ENCODE measurements at places on chromosomes 12 and 14. TPM values are rescaled to one million over a fixed set of nuclear protein-coding genes. Genes with fewer than 3 reads are reported as not detected.
A peak's percentile ranks its signal among the peaks of the same experiment; 100 is the strongest.

Gene GMPR2
- polyA plus RNA-seq, result 89.2 TPM

Gene SART3
- 28.5 TPM for polyA plus RNA-seq

Gene RPL10L
- not detected for polyA plus RNA-seq

Gene ADCY4
- not detected for polyA plus RNA-seq

Gene DHRS2
- 0.15 TPM for polyA plus RNA-seq

Gene PPP1R1A
- polyA plus RNA-seq, result not detected

Gene TAS2R20
- 0.62 TPM for polyA plus RNA-seq

Gene TAS2R43
- polyA plus RNA-seq, result not detected

Gene CD27
- polyA plus RNA-seq, result not detected

Gene OR6C2
- not detected for polyA plus RNA-seq

Gene DACT1
- 6.2 TPM for polyA plus RNA-seq

DNA sequence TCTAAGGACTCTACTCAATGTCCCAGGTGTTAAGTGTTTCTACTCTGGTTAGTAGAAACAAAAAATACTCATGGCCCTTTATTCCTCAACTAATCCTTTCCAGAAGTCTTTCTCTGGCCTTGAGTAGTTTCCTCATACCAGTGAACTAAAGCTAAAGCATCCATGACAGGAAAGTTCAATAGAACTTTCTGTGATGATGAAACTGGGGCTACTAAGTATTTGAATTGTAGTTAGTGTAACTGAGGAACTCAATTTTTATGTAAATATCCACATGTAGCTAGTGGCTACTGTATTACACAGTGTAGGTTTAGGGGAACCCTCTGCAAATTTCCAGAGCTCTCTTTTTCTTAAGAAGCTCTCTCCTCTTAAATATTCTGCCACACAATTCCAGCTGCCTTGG, 63.7 kb downstream of the R3HDM2 start:
- no peak for DNase-seq

GRCh38 chr14:33480071-33480886, 470.6 kb downstream of the EGLN3 start:
- DNase-seq, result no peak

GRCh38 chr12:118119449-118119879, 15.7 kb upstream of the VSIG10 start:
- DNase-seq, result no peak

GRCh38 chr12:114319422-114319821, 86.5 kb downstream of the TBX5 start:
- no peak for DNase-seq

DNA sequence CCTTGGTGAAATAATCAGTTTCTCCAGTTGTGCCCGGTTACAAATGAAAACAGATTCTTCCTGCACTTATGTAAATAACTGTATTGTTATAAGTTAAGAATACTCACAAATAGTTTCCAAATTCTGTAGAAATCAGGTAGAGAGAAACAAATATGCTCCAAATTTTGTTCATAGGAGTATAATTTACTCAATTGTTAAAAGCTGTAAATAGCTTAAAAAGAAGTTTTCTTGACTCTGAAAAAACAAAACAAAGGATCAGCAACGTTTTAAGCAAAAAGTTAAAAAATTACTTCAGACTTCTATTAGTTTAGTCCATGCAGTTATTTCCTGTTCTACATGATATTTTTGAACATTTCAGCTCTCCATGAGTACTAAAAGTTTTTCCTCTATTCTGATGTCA, 30.0 kb upstream of the SLC38A4 start:
- no peak for DNase-seq

DNA sequence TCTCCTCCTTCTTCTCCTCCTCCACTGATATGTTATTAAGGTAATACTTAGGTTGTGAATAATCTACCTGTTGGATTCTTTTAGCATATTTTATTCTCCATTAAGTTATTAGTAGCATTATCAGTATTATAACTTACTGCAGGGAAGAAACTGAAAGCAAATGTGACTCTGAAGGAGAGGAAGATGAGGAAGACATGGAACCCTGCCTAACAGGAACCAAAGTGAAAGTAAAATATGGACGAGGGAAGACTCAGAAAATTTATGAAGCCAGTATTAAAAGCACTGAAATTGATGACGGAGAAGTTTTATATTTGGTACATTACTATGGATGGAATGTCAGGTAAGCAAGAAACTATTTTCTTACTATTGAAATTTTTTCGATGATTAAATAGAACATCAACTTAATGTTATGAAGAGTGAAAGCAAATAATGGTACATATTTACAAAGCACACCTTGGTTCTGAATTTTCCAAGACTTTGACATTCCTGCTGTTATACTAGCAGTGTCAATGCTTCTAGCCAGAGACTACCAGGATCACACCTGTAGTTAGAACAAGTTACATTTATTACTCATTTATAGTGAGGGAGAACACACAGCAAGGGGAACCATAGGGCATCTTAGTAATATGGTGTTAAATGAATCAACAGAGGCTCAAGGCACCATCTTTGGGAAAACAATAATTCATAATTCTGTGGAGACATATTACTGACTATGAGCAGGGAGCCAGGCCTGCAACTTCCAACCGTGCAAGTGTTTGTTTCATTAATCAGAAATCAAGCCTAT, 42.0 kb upstream of the TOMM20L start:
- no peak for DNase-seq

GRCh38 chr12:112908548-112908947, 1.8 kb downstream of the OAS1 start:
- no peak for DNase-seq

DNA sequence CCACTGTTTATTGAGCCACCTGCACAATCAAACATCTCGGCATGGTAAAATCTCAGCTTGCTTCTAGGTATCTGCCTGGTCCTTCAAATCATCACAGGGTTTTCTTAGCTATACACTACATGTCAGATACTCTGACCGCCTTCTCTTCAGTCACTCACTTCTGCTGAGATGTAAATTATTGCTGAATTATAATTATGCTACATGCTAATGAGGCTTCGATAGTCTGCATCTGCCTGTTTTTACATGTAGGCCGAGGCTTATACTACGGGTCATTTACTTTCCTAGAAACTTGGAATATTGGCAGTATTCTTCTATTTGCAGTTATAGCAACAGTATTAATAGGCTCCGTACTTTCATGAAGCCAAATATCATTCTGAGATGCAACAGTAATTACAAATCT, 77.6 kb downstream of the SINHCAF start:
- no peak for DNase-seq

DNA sequence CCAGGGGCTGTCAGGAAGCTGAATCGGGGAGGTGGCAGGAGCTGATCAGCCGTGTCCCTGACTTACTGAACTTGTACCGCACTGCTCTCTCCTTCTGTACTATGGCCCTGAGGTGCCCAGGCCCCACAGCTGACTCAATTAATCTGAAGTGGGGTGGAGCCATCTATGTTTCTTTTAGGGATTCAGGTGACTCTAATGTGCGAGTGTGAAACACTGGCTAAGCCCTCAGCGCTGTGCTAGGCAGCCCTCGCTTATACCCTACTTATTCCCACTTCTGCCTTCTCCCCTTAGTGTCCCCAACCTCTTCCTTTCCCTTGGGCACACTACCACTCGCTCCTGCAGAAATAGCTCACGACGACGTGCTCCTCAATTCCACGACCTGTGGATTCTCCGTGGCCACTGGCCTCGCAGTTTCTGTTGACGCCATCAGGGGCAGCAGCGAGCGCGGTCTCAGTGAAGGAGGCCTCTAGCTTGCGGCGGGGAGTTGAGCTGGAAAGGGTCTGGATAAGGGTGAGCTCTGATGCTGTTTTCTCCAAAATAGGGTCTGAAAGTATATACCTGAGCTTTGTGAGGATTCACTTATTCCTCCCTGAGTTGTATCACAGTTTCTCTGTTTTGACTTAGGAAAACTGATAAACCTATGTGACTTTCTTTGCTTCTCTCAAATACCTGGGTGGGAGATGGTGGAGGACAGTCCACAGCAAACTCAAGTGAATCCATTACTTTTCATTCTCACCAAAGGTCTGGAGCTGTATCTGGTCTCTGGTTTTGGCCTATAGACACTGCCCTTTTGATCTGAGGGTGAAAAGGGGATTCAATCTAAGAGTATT, 167.6 kb downstream of the SLC41A2 start:
- DNase-seq, result no peak

DNA sequence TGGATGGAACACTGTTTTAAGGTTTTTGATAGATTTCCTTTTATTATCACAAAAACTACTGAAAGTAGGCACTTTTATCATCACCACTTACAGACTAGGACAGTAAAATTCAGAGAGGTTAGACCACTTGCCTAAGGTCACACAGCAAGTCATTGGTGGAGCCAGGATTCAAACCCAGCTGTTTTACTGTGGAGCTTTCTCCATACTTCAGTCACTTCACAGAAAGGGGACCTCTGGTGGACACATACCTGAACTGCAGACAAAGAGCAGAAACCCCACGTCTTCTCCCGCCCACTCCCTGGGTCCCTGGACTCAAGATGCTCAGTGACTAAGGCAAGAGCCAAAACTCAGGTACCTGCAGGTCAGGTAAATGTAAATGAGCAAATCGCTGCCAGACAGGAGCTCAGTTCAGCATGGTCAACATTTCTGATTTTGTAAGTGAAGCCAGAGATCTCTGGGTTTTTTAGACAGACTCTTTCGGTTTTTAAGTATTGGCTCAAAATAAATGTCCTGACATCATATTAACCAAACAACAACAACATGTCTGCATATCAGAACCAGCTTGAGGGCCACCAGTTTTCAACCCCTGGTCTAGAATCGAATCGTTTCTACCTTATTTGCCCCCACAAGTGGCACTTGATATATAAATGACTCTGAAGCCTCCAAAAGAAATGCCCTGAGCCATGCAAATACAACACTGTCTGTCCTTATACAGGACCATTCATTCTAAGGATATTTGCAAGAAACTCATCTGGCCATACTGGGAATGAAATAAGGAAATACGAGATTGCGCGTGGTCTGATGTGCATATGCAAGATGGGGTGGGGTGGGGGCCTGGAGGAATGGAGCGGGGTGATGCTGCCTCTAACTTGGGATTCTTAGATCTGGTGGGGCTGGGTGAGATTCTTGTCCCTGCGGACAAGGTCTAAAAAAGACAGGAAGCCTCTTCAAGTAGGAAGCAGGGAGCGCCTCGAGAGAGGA, 110.9 kb downstream of the KSR2 start:
- DNase-seq, result no peak

GRCh38 chr14:80560800-80561657, 349.7 kb upstream of the DIO2 start:
- no peak for DNase-seq

DNA sequence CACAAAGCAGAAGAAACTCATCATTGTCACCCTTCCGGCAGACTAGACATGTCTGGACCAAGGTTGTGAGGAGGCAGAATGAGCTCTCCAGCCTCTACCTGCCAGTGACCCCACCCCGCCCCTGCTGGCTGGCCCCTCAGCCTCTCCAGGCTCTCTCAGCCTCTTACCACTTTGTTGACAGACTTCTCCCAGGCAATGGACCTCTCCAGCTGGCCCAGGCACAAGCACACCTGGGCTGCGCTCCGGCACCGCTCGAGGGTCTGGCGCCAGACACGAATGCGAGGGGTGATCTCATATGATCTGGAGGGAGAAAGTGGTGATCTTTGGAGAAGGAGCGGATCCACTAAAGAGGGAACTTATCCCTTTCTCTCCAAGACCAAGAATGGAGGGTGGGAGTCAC, 30.3 kb downstream of the BAZ2A start:
- DNase-seq, result no peak

DNA sequence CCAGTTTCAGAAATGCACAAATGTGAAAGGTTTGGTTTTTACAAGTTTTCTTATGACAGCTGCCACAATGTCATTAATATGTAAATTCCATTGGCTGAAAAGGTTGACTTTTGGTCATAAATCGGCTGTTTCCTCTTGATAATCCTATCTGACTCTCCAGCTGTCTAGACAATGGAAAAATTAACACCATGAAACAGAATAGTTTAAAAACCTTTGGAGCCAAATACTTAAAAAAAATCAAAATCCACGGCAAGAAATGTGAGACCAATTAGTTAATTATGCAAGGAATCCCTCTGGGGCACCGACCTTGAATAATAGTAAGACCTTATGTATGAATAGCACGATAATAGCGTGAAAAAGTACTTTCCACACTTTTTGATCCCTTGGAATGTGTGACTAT, 138.0 kb downstream of the ZNF664 start:
- no peak for DNase-seq

DNA sequence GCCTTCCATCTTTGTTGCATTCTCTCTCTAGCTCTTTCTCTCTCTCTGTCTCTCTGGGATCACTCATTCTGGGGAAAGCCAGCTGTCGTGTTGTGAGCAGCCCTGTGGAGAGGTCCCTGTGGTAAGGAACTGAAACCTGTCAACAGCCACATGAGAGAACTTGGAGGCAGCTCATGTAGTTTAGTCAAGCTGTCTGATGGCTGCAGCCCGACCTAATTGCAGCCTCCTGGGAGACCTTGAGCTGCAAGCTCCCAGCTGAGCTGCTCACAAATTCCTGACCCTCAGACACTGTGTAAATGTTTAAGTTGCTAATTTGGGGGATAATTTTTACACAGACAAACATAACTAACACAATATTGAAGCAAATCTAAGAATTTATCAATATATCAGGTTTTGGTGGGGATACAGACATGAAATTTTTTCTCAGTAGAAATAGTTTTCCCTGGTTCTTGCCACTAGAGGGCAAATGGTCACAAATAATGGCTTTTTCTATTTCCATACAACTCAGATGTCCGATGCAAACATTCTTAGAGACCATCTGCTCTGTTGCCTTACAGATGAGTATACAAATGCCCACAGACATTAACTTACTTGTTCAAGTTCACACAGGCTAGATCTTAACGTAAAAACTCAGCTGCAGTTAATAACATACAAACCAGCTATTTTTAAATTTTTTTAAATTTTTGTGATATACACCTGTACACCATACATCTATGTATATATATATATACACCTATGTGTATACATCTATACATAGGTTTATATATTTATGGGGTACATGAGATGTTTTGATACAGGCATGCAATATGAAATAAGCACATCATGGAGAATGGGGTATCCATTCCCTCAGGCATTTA, 15.5 kb upstream of the KRR1 start:
- DNase-seq, result peak; percentile 71

- no peak for DNase-seq
Measured at GRCh38 chr14:68550338-68550715, 242.5 kb downstream of the ZFP36L1 start.

DNA sequence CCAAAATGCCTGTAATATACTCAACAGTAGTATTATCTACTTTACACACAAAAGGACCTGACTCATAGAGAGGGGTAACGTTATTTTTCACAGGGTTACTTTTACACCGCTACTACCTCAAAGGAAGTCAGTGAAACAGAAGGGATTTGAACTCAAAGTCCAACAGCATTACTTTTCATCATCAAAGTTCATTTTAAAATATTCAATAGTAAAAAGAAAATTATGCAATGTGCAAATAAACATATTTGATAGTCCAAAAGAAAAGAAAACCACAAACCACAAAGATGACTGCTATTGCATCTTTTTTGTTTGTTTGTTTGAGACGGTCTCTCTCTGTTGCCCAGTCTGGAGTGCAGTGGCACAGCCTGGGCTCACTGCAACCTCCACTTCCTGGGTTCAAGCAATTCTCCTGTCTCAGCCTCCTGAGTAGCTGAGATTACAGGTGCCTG, 15.5 kb downstream of the KIF21A start:
- no peak for DNase-seq

All from AG04450 (cell line).